Activated T-helper 17 cell treated with anti-CD3 and anti-CD28 coated beads, Interleukin-2, amount 50 U/mL, for 72 hours (primary cell): ENCODE measurements at places on chromosomes 2 and 18. TPM values are rescaled to one million over a fixed set of nuclear protein-coding genes. Genes with fewer than 3 reads are reported as not detected.

- no peak for ATAC-seq
These were observed 93.4 kb downstream of the DOCK10 start for GRCh38 chr2:224948859-224949258.

C2orf80 gene
- not detected for total RNA-seq

- ATAC-seq = no peak
These were observed 2.1 kb downstream of the PCBP1 start for GRCh38 chr2:70089220-70089982.

DNA sequence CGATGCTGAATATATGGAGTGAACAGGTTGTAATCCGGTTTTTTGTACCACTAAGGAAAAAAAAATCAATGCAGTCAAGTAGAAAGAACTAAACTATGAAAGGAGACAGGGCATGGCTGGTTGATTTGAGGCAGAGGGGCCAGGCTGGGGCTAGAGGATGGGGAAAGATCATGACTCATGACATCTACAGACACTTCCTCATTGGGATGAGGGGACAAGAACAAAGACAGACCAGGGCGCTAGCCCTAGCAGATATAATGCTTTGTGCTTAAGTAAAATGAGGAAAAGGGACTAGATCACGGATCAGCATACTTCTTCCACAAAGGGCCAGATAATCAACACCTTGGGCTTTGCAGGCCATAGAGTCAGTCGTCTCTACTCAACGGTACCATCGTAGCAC is 55.8 kb downstream of the ST6GAL2 start:
- ATAC-seq = no peak

- no peak for ATAC-seq
These were observed 10.3 kb downstream of the HS1BP3 start for GRCh38 chr2:20640411-20641122.

GRCh38 chr18:44324361-44324760 is 356.3 kb upstream of the SETBP1 start:
- ATAC-seq = no peak

DNA sequence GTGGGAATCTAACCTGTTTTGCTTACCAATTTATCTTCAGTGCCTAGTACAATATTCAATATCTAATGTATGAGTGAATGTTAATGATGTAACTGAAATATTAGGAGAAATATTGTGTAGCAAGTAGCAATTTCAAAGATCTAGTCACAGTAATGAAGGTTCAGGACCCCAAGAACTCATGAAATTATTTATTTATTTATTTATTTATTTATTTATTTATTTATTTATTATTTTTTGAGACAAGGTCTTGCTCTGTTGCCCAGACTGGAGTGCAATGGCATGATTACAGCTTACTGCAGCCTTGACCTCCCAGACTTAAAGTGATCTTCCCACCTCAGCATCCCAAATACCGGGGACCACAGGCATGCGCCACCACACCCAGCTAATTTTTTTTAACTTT is 126.9 kb downstream of the KCNJ3 start:
- ATAC-seq = no peak

GRCh38 chr2:55025627-55026026 is 24.6 kb downstream of the RTN4 start:
- peak; percentile 90 for ATAC-seq

- ATAC-seq = no peak
These were observed 11.5 kb downstream of the NPC1 start for GRCh38 chr18:23574611-23575308.

ASXL3 gene
- not detected for total RNA-seq

DNA sequence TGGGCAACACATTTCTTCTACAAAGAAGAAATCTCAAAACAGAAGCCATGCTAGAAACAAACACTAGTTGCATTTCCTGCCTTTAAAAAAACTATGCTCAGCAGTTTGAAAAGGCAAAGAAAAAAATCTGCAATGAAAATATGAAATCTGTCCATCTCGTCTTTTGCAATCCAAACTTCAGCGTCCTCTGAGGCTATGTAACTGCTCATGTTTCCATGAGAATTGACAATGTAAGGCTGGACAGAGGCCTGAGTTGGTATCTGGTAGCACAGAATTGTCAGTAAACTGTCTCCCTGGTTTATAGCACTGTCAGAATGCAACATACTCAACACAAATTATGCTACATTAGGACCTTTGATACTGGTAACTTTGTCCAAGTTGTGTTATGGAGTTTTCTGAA is 429.9 kb downstream of the ARHGAP15 start:
- ATAC-seq = no peak

DNA sequence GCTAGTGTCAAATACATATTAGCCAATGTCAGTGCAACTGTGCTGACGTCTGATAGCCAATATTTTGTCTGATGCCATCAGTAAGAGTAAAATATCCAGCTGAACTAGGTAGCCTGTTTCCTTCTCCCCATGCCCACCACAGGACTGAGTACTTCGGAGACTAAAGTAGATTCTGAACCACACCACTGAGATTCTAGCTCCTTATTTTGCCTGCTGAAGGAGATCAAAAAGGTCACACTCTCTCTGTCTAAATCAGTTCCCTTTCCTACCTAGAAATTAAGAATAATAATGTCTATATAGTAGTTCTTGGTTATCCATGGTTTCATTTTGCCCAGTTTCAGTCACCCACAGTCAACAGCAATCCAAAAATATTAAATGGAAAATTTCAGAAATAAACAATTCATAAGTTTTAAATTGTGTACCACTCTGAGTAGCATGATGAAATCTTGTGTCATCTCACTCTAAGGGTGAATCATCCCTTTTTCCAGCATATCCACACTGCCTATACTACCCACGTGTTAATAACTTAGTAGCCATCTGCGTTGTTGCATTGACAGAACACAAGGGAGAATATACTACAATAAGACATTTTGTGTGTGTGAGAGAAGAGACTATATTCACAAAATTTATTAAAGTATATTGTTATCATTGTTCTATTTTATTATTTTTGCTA is 1043.3 kb upstream of the PIK3C3 start:
- no peak for ATAC-seq

- peak; percentile 95 for ATAC-seq
These were observed 113.6 kb downstream of the BABAM2 start for GRCh38 chr2:28004086-28004485.

DNA sequence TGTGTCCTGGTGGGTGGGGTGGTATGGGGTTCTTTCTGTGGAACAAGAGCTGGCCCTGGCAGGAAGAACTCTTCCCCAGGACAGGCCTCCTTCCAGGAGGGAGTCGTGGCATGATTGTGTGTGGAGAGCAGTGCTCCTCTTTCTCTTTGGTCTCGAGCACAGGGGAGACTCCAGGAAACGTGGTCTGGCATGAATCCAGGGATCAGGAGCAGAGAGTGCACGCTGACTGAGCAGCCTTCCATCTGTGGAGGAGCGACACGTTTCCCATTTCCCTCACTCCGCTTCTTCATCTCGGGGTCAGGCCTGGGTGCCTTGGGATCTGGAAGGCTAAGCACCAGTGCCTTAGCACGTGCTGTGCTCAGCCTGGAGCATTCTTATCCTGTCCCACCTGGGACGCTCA is 132.0 kb upstream of the HDAC4 start:
- ATAC-seq = no peak

BOLL gene
- not detected for total RNA-seq

GRCh38 chr2:108304975-108305374 is 16.3 kb downstream of the SULT1C2 start:
- no peak for ATAC-seq

DNA sequence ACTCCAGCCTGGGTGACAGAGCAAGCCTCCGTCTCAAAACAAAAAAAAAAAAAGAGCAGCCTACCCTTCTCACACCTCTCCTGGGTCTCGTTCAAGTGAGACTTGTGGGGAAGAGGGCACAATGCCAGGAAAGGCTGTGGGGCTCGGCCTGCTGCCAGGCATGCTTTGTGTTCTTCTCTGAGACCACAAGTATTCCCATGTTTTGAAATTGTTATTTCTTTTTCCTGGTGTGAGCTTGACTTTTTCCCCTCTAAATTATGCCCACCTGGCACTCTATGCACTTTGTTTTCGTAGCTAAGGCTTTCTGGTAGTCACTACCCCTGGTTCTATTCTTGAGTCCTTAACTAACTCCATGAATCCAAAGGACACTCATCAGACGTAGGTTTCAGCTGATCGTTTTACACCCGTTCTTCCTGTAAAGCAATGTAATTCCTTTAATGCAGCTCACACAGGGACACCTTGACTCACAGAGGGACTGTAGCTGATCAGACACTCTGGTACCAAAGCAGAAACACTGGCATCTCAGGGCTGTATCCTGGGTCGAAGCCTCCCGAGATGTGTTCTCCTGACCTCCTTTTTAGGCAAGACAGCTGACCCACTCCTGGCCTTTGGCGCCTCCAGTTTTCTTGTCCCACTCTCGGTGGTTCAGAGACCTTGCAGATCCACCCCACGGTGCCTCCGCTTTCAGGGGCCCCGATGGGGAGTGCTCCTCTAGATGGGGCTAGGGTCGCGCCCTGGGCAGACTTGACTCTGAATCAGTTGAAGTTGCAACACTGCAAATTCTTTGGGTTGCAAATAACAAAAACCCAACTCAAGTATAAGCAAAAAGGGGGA is 193.3 kb upstream of the AGAP1 start:
- ATAC-seq = no peak

DNA sequence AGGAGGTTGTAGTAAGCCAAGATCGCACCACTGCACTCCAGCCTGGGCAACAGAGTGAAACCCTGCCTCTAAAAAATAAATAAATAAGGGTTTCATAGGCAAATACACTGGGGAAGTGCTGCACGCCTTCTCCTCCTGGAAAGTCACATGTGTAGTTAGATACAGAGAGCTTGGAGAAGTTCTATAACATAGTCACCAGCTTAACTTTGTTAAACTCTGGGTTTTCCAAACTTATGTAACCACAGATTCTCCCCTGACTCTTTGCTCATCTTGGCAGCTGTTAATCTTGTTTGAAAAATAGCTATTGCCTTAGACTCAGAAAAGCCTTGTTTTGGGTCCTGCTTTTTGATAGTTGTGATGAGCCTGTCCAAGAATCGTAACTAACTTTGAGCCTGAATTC is 25.2 kb downstream of the KIAA2012 start:
- no peak for ATAC-seq

ACVR1C gene
- 1.1 TPM for total RNA-seq

DNA sequence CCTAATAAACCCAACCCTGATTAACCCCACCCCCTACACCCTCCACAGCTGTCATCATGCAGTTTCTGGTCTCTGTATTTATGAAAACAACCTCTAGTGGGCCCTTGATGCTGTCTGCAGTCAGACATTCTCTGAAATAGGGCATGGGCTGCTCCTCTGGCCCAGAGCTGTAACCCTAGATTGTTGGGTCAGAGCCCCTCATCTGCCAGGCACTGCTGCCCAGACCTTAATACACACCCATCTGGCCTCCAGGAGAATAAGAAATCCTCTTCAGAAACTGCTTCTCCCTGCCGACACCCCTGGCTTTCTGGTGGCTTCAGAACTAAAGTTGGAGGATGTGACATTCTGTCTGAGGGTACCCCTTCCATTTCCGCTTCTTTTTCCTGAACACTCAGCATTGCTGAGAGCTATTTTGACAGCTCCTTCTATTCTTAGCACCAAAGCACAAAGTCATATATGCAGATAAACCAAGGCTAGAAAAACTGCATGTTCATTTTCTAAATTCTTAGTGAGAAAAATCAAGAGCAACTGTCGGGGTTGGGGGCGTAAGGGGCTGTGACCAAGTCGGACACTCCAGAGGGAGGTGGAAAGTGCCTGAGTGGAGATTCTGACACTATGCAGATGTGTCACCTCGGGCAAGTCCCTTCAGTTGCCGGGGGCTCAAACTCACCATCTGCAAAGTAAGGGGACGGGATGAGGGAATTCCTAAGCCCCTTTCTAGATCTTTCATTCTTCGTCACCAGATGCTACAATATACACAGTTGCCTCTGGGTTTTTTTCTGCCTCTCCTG is 28.7 kb downstream of the SRSF7 start:
- ATAC-seq = peak; percentile 86

FEV gene
- not detected for total RNA-seq

DNA sequence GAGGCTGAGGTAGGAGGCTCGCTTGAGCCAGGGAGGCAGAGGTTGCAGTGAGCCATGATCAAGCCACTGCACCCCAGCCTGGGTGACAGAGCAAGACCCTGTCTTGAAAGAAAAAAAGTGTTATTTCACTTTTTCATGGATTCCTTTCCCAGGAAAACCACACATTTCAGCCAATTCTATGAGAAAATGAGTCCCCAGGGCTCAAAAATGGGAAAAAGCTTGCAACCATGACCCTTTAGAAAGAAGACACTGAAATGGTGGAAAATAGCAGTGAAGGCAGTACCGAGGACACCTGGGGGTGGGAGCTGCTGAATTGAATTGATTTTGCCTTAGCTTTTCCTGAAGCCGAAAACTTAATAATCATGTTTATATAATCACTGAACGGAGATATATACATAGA is 284.2 kb upstream of the HDAC4 start:
- no peak for ATAC-seq

- ATAC-seq = no peak
These were observed 59.1 kb downstream of the COA5 start for GRCh38 chr2:98548920-98549818.

DNA sequence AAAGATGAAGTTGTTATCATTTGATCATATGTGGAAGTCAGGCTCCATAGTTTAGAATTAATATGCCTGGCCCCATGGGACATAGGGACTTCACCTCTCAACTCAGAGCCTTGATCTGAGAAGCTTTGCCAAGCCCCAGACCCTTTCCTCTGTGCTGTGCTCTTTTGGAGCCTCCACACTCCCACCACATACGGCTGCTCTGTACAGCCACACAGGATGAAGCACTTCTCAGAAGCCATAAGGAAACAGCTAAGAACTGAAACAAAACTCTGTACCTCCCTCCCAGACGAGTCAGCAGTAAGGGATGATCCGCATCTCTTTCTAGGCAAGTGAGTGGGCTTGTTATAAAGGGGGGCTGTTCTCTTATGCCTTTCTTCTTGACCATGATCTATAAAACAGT is 66.5 kb downstream of the CAB39 start:
- ATAC-seq = peak; percentile 71

DNA sequence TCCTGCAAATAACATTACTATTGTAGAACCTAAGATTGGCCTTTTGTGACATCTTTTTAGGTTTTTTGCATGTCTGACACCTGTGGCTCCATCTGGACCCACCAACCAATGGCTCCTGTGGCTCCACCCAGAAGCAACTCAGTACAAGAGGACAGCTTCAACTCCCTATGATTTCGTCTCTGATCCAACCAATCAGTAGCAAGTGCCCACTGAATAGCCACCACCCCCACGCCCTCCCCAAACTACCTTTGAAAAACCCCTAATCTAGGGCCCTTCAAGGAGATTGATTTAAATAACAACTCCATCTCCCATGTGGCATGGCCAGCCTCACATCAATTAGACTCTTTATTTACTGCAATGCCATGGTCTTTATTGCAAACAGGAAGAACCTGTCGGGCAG is 23.6 kb downstream of the MPP4 start:
- no peak for ATAC-seq

DNA sequence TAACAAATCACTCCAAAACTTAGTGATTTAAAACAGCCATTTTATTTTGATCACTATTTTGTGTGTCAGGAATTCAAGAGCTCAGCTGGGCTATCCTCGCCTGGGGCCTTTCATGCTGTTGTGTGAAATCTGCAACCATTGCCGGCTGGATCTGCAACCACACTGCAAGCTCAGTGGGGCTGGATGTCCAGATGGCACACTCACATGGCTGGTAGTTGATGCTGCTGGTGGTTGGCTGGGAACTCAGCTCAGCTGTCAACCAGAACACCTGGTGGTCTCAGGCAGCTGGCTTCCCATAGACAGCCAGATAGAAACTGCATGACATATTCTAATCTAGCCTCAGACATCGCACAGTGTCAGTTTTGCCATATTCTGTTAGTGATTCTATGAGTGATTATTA is 30.6 kb upstream of the AP1S3 start:
- ATAC-seq = no peak
